ENCODE measurements at places on chromosomes 1 and 21.

GRCh38 chr1:39676948-39677548 is 5.1 kb upstream of the NT5C1A start:
- DNase-seq: no peak

- DNase-seq: no peak
Measured at GRCh38 chr1:19055701-19056100, 99.2 kb upstream of the IFFO2 start.

DNA sequence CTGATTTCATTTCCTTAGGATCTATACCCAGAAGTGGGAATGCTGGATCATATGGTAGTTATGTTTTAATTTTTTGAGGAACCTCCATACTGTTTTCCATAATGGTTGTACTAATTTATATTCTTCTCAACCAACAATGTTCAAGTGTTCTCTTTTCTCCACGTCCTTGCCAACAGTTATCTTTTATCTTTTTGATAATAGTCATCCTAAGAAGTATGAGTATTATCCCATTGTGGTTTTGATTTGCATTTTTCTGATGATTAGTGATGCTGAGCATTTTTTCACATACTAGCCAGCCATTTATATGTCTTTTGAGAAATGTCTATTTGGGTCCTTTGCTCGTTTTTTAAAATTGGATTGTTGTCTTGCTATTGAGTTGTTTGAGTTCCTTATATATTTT is 38.5 kb downstream of the ABCD3 start:
- DNase-seq: no peak

DNA sequence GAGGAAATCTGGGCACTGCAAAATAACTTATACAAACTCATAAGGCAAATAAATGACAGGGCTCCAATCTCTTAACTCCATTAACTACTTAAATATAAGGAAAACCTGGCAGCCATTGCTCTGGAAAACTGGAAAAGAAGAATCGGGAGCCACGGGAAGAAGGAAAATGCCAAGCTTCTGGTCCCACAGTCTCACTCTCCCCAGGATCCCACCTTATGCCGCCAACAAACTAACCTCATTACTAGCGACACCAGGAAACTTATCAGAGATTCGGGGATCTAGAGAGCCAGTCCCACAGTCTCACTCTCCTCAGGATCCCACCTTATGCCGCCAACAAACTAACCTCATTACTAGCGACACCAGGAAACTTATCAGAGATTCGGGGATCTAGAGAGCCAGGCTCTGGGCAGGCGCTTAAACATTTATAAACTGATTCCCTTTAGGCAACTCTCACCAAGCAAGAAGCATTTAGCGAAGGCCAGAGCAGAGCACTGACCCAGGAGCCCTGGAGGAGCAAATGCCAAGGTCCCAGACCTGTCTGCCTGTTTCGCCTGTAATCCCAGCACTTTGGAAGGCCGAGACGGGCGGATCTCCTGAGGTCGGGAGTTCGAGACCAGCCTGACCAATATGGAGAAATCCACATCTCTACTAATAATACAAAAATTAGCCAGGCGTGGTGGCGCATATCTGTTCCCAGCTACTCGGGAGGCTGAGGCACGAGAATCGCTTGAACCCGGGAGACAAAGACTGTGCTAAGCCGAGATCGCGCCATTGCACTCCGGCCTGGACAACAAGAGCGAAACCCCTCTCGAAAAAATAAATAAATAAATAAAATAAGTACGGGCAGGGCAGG is 720 bp downstream of the PSMB2 start:
- no peak for DNase-seq

- no peak for DNase-seq
Measured at GRCh38 chr21:41737651-41738324, 29.1 kb downstream of the RIPK4 start.
